ENCODE measurements at places on chromosomes 11 and 22.

DNA sequence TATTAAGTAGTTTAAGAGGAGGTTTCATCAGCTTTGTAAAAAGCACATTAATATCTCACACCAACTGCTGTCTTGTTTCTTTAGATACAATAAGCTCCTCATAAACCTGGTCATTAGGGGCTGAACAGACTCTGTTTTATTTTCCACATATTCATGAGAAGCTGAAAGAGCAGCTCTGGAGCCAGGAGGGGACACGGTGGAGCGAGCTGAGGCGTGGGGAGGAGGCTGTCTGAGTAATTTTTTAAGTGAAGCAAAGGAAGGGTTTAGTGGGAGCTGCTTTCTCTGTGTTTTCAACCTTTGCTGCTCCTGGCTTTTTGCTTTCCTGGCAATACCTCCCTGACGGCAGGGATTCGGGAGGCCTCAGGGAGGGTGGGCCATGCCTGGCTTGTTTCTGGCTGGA is 67.0 kb upstream of the EIF3D start:
- DNase-seq: no peak

DNA sequence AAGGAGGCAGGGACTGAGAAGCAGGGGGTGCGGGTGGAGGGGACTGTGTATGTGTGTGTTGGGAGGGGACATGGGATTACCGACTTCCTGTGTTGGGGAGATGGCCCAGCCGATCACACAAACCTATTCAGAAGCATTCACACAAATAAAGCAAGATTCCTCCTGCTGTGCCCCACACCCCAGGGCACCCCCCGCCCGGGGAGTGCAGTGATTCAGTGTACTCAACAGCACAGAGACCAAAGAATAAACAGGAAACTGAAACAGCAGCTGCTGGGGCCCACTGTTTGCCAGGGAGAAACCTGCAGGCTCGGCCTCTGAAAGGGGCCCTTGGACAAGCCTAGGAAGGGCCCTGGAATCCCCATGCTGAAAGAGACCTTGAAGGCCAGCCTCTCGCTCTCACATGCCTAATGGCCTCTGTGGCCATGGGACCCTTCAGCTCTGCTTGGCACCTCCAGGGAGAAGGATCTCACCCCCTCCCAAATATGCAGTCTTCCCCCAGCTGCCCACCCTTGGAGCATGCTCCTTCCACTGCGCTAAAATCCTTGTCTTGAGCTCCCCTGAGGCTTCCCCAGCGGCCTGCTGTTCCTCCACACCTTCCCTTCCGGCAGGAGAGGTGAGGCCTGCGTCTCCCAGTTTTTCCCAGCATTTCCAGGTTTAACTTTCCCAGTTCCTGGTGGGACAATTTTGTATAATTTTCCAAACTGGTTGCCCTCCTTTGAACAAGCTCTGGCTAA is 72.9 kb downstream of the CSNK2A3 start:
- DNase-seq: no peak

GRCh38 chr11:30535818-30536217 is 50.3 kb downstream of the MPPED2 start:
- no peak for DNase-seq

DNA sequence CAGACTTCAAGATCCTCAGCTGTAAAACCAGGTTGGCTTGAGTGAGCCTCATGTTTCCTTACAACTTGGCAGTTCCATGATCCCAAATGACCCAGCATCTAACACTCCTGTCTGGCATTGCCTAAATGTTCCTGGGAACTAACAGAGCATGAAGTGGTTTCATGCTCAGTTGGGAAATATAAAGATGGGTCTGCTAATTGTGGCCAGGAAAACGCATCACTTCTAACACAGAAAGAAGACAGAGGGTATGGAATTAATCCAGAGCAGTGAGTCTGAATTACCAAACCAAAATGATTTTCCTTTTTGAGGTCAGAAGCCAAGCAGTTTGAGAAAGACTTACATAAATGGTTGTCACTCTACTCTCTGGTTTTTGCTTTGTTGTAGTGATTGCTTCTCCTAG is 60.5 kb upstream of the MMP13 start:
- DNase-seq: no peak

DNA sequence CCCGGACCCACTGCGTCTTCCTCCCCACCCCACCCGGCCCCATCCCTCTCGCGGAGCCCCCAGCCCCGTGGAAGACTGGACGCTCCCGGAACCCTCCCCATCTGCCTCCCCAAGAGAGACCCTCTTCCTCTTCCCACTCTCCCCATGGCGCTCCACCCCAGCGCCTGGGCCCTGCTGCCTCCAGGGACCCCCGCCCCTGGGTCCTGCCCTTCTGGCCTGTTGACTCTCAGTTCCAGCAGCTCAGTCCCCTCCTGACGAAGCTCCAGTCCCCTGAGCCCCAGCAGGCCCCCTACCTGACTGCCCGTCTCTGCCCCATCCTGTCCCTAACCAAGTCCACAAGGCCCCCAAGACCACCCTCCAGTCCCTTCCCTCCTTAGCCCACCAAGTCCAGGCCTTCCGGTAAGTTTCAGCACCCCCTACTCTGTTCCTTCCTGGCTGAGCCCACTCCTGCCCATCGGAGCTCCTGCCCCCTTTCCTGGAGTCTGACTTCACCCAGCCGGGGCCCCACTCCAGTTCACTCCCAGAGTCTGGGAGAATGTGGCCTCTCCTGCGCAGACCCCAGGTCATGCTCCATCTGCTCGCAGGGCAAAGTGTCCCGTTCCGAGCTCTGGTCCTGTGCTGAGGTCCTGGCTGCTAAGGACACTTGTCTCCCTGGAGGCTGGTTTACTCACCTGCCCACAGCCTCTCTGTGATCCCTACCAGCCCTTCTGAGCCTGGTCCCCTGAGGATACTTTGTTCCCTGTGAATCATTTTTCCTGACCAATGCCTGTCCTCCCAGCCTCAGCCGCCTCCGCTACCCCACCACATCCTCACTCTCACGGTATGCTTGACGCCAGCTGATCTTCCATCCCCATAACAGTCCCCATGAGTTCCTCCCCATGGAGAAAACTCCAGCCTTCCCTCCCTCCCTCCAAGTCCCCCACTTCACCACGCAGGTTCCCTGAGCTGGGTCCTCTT is 722 bp downstream of the IFITM10 start:
- DNase-seq: no peak

DNA sequence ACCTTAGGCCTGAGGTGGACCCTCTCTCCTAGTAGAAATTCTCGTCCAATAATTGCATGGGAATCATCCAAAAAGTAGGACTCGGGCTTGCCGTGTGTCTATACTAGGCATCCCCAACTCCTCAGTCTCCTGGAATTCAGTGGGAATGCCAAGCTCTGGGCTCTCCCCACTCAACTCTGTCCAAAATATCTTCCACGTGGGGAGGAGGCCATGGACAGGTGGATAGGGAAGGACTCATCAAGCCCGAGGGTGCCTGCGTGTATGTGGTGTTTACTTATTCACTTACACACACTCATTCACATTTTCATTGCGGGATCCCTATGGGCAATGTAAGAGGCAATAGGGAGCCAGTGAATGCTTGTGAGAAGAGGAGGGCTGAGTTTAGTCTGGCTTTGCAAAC is 383.3 kb downstream of the MN1 start:
- DNase-seq: no peak

DNA sequence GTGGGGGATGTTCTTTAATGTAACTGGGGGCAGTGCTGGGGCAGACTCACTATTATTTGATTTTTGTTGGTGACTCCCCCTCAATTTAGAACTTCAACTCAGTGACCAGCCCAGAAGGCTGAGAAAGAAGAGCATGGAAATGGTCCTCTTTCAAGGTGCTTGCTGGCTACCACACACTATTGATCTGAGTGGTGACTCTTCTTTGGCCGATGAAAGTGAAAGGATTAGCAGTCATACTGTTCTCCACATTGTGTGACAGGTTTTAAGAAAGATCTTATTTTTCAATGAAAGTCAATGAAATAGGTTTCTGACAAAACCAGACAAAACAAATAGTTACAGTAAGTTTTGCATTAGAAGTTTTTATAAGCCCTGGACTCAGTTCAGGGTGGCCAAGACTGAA is 29.9 kb downstream of the NLRP14 start:
- no peak for DNase-seq

DNA sequence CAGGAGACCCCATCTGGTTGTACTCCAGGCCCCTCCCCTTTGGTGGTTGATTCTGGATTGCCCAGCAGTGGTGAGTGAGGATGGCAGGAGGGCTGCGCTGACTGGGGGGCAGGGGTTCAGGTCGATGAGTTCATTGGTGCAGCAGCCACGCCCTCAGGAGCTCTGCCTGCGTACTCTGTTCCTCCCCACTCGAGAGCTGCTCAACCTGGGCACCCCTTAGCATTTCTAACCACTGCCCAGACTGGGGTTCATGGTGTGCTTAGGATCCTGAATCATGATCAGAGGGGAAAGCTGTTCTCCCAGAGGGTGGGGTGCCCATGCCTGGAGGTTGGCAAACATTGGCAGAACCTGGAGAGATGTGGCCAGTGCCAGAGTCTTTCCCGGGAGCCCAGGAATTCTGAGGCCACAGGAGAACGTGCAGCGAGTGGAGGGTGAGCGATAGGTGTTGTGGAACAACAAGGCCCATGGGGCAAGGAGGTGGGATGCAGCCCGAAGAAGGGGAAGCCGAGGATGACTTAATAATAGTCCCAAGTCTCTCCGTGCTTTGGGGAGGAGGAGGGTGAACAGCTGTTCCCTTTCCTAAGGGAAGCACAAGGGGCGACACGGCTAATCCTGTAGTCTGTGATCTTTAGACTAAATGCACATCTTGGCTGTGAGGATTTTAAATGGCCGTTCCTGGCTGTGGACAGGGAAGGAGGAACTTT is 75.5 kb downstream of the SCN3B start:
- no peak for DNase-seq

- DNase-seq: no peak
These were observed 537 bp downstream of the SCN4B start for GRCh38 chr11:118152020-118152551.

GRCh38 chr11:77402218-77402556 is 71.7 kb downstream of the PAK1 start:
- DNase-seq: no peak

GRCh38 chr22:20080776-20081654 is 974 bp downstream of the DGCR8 start:
- DNase-seq: no peak

DNA sequence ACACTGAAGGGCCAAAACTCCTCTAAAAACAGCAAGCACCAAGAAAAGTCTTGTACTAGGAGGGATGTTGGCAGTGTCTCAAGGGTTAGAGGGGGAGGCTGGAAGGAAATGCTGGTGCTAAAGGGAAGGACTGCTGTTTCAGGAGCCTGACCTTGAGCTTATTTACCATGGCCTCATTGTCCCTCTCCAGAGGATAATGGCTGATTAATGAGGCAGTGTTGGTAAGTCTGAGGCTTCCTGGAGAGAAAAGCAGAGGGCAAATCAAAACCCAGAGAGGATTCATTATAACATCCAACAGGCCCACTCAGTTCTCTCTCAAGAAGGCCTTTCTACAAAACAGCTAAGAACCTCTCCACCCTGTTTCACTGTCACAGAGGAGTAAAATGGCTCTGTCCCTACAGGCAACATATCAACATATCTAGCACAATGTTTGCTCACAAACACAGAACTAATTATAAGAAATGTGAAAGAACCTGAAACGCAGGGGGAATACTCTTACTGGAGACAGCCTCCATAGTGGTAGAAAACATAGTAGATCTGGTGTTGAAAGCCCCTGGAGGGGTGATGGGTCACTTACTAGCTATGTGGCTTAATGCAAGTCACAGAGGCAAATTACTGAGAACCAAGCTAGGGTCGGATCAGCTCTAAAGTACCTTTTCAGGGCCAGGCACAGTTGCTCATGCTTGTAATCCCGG is 31.4 kb downstream of the NUMA1 start:
- no peak for DNase-seq

DNA sequence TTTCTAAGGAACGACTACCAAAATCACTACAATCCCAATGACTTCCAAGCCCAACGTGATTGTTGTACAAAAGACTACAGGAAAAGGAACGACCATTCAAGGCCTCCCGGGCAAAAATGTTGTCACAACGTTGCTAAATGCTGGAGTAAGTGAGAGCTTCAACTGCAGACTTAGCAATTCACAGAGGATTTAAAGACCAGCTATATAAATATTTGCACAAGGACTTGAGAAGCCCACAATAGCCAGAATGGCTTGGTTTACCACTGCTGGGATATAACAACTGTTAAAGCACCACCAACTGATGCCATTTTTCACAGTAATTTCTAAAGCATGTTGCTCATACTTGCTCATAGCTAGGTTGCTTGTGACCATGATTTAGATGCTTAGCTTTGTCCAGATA is 78.3 kb downstream of the EMSY start:
- no peak for DNase-seq
